ENCODE measurements at places on chromosomes 7 and 10.

- no peak for DNase-seq
Measured at GRCh38 chr10:77201135-77202106, 436.2 kb downstream of the KCNMA1 start.

DNA sequence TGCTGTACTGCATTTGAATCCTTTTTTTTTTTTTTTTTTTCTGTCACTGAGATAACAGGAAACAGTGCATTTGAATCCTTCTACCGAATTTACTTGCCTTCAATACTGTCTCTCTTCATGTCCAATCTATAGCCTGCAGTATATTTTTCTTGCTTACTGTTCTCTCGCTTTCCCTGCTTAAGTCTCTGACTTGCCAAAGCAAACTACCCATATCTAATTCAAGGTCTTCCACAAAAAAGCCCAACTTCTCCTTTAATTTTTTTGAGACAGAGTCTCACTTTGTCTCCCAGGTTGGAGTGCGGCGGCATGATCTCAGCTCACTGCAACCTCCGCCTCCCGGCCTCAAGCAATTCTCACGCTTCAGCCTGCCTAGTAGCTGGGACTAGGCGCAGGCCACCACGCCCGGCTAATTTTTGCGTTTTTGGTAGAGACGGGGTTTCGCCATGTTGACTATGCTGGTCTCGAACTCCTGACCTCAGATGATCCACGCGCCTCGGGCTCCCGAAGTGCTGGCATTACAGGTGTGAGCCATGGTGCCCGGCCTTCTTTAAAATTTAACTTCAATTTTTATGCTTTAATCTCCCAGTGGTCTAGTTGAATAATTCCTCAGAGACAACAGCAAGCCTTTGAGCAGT, 882 bp downstream of the PDCD11 start:
- no peak for DNase-seq

DNA sequence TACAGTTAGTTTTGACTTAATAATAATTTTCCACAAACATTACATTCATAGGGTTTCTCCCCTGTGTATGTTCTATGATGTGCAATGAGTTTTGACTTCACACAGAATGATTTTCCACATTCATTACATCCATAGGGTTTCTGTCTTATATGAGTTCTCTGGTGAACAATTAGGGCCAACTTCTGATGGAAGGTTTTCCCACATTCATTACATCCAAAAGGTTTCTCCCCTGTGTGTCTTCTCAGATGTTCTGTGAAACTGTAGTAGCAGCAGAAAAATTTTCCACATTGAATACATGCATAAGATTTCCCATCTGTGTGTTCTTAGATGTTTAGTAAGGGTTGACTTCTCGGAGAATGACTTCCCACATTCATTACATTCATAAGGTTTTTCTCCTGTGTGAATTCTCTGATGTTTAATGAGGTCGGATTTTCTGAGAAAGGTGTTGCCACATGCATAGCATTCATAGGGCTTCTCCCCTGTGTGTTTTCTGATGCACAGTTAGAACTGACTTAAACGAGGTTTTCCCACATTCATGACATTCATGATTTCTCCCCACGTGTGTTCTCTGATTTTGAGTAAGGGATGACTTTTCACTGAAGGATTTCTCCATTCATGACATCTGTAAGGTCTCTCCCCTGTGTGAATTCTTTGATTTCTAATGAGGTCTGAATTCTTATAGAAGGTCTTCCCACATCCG, 118.5 kb downstream of the ZNF33B start:
- DNase-seq = no peak

DNA sequence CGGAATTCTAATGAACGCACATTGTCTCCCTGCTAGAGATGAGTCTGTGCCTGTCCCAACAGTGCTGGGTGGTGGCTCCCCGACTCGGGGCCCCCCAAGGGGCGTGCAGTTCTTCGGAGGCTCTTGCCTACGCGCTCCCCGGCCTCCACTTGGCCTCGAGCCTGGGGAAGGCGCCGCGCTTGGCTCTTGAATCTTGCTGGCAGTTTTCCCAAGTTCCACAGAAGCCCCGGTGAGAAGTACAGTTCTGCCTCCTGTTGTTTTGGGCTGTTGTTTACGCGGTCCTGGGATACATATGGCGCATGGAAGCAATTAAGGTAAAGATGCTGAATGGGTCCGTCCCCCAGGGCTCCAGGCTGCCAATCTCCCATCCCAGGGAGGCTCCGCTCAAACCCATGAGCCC, 32.6 kb upstream of the UNCX start:
- DNase-seq = no peak

GRCh38 chr7:128259131-128260061, 18.3 kb downstream of the LEP start:
- no peak for DNase-seq

GRCh38 chr7:12210179-12211053, 678 bp upstream of the TMEM106B start:
- DNase-seq = no peak

- DNase-seq = no peak
Measured at GRCh38 chr7:111743244-111743847, 181.1 kb upstream of the IMMP2L start.

DNA sequence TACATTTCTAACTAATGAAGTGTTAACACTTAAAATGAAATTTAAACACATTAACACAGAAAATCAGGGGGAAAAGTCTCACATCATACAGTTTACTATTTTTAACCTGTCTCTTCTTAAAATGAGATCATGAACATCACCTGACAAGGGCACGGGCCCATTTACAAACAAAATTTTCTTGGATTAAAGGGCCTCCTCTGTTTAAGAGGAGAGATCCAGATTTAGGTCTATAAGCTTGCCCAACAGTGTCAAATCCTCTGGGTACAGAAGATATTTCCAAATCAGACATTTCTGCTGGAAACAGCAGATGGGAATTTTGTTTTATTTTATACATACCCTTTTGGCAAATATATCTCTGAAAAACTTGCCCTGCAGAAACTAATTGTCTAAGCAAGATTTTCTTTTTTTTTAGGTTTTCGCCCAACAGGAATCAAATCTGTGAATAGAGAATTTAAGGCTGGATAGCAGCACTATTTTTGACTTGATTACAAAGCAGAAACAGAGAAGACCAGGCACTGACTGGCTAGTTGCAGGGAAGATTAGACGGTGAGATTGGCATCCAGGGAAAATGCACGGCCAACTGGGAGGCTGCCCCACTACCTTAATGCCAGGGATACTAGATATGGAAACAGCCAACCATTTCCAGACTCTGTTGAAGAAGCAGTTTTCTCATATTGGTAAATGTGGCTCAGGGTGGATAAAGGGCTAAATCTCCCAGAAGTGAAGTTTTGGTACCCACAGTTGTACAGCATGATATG, 173.4 kb downstream of the LRRN3 start:
- no peak for DNase-seq

DNA sequence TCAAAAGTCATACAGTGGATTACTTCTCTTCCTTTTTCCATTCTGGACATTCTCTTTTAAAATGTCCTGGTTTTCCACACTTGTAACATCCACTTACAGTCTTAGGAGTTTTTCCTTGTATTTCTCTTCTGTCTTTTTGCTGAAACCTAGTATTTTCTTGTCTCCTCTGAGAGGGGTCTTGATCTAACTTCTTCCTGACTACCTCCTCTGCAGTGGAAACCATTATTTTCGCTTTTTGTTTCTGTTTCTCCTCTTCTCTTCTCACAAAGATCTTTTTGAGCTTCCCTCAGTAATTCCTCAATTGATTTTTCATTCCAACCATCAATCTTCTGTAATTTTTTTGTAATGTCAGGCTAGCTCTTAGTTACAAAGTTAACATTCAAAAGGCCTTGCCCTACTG, 23.7 kb upstream of the ELOVL3 start:
- DNase-seq = no peak

GRCh38 chr10:71402005-71402404, 5.3 kb downstream of the CDH23 start:
- DNase-seq = no peak

DNA sequence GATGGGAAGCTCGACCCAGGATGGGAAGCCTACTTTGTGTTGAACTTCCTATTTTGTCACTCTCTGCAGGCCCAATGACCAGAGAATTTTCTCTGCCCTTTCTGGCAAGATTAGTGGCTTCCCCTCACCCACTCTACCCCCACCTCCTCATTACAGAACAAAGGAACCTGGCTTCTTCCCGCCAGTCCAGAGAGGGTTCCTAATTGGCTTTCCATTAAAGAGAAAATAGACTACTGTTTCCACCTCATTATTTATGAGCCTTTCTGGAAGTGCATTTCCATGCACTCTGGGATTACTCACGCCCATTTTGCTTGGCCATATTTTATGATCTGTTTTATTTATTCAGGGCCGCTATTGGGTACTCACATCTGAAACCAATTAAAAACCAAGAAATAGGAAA, 94.9 kb upstream of the TCF7L2 start:
- no peak for DNase-seq

DNA sequence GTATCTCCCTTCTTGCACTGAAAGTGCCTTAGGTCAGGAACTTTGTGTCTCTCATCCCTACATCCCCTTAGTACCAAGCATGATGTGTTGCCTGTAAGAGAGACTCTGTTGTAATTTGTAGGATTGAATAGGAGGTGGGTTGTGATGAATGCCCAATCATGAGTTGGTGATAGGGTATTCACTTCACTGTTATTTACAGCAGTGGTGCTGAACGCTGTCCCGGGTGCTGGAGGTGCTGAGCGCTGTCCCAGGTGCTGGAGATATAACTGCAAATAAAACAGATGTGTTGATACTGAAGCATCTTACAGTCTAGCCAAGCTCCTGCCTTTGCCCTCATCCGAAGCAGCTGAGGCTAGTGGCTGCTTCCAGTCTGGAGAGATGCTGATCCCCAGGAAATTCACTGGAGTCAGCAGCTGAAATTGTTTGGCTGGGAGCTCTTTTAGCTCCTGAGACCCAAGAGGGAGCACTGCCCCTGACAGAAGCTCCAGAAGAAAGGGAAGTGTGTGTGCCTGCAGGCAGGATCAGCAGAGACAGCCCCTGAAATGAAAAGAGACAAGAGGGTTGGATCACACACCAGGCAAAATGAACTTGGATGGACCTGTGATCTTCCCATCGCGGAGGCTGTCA, 183.4 kb downstream of the SORCS3 start:
- peak; percentile 0 for DNase-seq

DNA sequence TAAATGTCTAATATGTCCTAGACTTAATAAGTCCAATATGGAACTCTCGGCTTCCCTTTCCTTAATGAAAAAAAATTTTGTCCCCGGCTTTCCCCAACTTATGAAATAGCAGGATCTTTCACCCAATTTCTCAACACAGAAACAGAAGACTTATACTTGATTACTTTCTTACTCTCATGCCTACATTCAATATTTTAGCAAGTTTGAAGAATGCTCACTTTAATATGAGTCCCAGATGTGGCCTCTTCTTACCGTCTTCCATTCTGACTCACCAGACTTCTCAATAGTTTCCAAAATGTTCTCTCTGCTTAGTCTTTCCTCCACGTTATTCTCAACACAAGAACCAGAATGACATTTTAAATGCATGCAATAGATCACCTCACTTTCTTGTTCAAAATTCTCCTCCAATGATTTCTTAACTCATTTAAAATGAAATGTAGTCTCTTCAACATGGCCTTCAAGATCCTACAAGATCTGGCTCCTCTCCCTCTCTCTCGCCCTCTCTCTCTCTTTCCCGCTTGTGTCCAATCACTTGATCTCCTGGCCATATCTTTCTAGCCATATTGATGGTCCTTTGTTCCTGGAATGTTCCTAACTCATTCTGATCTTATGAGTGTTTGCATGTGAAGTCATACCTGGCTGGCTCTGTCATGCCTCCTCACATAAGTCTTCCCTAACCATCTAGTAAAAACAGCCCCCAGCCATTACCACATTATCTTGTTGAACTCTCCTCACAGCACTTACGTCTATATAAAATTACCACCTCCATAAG, 119.7 kb upstream of the FAM3C start:
- no peak for DNase-seq

GRCh38 chr7:1364068-1364905, 95.0 kb downstream of the MICALL2 start:
- no peak for DNase-seq

DNA sequence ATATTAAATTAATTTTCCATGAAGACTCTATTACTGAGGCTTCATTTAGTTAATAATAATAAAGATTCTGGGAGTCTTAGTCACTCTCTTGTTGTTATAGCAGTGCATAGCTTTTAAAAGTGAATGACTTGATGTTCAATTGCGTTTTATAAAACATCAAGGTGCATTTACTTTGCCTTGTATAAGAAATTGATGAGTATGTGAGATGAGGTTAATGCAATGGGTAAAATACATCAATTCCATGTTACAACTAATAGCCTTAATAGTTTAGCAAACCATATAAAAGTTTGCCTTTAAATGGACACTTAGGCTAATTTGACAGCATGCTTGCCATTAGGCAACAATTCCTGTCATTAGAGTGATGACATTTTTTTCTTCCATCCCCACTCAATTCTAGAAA, 173.6 kb upstream of the TEX47 start:
- DNase-seq = no peak

- no peak for DNase-seq
Measured at GRCh38 chr7:134720091-134720935, 59.1 kb upstream of the CALD1 start.

DNA sequence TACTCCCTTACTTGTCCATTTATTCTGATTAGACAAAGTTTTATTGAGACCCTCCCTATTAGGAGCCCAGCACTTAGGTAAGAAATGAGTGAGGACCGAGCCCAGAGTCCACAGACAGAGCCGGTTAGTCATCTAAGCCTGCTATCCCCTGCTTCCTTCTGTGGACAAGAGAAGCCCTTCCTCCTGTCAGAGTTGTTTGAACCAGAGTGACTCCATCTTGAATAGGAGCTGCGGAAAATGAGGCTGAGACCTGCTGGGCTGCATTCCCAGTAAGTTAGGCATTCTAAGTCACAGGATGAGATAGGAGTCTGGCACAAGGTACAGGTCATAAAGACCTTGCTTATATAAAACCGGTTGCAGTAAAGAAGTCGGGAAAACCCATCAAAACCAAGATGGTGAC, 109.1 kb downstream of the CPXM2 start:
- no peak for DNase-seq

DNA sequence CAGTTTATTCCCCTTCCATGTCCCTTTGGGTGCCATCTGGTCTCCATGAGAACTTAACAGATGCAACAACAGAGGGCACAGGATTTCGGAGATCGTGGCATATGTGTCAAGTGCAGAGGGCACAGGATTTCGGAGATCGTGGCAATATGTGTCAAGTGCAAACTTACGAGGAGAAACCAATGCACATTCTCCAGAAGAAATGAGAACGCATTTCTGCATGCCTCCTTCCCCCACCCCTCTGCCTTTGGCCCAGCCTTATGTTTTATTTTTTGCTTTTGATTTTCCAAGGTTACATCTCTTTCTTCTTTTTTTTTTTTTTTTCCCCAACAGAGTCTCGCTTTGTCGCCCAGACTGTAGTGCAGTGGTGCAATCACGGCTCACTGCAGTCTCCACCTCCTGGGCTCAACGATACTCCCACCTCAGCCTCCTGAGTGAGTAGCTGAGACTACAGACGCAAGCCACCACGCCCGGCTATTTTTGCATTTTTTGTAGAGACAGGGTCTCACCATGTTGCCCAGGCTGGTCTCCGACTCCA, 586 bp upstream of the ANKRD26 start:
- no peak for DNase-seq

Measured in stimulated activated CD4-positive, alpha-beta T cell treated with anti-CD3 and anti-CD28 coated beads, Interleukin-12 subunit alpha, Interleukin-12 subunit beta, amount 100 ng/mL, for 24 hours (primary cell).